ENCODE measurements at places on chromosomes 7 and 10. TPM values are rescaled to one million over a fixed set of nuclear protein-coding genes. Genes with fewer than 3 reads are reported as not detected.

Gene MEPCE
- 51.2 TPM for total RNA-seq

Gene ASB10
- total RNA-seq, result not detected

DNA sequence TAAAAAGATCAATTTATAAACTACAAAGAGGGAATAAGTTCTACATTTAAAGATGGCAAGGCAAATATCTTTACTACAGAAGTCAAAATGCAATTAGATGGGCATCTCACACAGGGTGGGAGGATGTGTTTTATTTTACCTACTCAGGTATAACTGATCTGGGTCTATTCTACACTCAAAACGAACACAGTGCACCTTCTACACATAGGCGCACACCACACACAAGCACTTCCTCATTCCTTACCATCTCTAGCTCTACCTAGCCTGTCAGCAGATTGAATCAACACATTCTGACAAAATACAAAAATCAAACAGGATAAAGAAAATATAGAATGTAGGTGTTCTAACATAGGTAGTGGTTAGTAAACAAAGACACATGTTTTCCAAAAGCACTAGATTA is 64.8 kb downstream of the SGCE start:
- DNase-seq, result no peak

- no peak for DNase-seq
These were observed 81.1 kb downstream of the PRTFDC1 start for GRCh38 chr10:24871011-24871935.

Gene SAMD9L
- total RNA-seq, result not detected

GRCh38 chr10:10540398-10540797 is 477.3 kb upstream of the CELF2 start:
- DNase-seq, result no peak

Gene CHST12
- total RNA-seq, result 13.4 TPM

GRCh38 chr10:6494936-6495592 is 85.0 kb downstream of the PRKCQ start:
- DNase-seq, result no peak

- DNase-seq, result no peak
These were observed 37.5 kb upstream of the MRPS16 start for GRCh38 chr10:73289958-73290357.

- no peak for DNase-seq
These were observed 6.7 kb downstream of the ANKRD16 start for GRCh38 chr10:5882961-5883360.

DNA sequence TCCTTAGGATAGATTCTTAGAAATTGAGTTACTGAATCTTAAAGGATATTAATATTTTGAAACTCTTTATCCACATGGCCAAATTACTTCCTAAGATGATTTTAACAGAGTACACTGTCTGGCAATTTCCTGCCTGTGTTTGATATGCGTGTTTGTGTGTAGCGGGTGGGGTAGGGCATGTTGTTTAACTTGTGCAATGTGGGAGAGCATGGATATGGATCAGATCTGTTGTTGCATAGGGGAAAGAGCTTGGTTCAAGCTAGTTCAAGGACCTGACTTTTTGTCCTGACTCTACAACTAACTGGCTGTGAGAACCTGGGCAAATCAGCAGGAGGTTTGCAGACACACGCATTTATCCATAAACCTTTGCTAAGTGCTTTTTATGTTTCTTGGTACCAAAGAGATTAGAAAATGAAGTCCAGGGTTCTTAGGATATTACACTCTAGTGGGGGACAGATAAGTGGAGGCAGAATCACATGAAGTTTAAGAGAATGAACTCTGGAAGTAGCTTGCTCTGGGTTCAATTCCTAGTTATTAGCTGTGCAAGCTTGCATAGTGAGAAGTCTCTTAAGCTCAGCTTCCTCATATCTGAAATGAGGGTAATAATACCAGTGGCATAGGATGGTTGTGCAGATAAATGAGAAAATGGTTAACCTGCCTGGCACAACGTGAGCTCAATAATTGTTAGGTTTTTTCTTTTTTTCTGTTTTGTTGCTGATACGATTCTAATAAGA is 96.3 kb upstream of the PRR15 start:
- DNase-seq, result no peak

Gene EIF5AL1
- total RNA-seq, result 1.7 TPM

DNA sequence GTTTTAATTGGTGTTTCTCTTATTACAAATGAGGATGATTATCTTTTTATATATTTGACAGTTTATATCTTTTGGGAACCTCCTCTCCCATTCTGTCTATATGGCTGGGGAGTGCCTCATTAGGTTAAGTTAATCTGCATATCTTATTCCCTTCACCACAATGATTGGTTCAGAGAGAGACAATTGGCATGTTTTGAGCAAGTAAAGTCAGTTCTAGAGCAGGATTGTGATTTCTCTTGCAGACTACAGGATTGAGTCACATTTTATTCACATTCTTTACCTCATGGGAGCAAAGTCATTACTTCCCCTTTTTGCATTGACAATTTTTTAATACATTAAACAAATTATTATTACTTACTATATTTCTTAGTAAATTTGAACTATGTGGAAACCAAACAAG is 345.6 kb downstream of the MDFIC start:
- DNase-seq, result no peak

DNA sequence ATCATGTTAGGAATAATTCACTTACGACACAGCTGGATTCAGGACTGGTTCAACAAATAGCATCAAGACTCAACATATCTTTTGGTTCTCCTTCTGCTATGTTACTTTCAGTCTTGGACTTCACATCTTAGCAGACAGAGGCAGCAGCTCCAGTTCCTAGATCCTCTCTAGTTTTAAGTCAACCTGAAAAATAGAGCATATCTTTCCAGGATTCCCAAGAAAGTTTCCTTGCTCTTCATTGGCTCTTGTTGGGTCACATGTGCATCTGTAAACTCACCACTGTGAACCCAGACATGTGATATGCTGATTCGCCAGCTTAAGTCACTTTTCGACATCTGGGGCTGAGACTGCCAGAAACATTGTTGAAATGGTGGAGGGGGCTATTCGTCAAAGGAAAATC is 210.1 kb upstream of the KMT2E start:
- no peak for DNase-seq

DNA sequence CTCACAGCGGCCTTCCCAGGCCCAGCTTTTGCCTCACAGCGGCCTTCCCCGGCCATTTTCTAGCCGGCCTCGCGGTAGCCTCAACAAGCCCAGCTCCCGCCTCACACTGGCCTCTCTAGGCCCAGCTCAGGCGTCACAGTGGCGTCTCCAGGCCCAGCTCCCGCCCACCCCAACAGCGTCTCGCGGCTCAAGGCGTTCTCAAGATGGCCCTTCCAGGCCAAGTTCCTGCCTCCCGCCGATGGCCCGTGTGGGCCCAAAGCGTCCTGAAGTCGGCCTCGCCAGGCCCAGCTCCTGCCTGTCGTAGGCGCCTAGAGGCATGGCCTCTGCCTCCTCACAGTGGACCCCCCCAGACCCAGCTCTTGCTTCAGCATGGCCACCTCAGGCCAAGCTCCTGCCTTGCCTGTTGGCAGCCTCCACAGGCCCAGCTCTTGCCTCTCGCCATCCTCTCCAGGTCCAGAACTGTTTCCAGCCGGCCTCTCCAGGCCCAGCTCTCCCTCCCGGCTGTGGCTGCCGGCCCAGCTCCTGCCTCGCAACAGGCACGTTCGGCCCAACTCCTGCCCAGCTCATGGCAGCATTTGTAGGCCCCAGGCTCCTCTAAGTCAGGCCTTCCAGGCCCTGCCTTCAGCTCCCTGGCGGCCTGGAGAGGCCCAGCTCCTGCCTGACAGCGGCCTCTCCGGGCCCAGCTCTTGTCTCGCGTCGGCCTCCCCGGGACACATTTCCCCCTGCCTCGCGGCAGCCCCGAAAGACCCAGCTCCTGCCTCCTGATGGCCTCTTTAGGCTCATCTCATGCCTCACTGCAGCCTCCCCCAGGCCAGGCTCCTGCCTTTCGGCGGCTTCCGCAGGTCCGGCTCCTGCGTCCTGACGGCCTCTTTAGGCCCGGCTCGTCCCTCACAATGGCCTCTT is 18.8 kb upstream of the TMEM248 start:
- DNase-seq, result no peak

- DNase-seq, result no peak
These were observed 334.1 kb downstream of the HPSE2 start for GRCh38 chr10:98901441-98902110.

GRCh38 chr10:124198125-124198501 is 104.7 kb upstream of the CHST15 start:
- DNase-seq, result no peak

DNA sequence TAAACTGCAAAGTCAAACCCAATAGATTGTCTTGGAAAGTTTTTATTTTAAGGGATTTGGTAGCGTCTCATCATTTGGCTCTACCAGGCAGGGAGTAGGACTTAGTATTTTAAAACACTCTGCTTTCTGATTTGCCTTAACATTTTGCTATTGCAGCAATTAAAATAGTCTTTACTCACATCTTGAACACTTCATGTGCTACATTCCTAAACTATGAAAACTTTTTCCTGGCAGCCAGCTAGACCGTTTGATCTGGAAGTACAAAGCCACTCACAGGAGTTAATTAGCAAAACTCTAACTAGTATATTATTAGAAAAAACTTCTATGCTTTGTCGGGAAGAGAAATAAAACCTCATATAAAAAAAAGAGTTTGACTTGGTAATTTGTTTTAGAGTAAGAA is 111.4 kb downstream of the TFPI2 start:
- DNase-seq, result no peak

Gene CDNF
- 0.32 TPM for total RNA-seq

Gene AKR1C1
- 2.3 TPM for total RNA-seq

DNA sequence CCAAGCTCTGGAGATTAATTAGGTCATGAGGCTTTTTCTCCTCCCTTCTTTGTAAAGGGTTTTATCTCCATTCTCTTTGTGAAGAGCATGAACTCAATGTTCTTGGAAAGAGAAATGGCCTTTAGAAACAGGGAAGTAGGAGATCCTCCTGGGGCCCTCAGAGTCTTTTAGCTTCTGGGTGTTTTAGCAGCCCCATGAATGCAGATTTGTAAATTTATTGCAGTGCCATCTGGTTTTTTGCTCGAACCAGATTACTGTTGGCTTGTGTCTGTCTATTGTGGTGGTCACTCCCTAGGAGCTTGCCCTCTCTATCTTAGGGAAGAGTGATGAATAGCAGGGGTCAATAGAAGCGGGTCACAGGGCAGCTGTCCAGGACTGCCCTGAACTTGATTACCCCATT is 110.6 kb downstream of the BTRC start:
- DNase-seq, result no peak

DNA sequence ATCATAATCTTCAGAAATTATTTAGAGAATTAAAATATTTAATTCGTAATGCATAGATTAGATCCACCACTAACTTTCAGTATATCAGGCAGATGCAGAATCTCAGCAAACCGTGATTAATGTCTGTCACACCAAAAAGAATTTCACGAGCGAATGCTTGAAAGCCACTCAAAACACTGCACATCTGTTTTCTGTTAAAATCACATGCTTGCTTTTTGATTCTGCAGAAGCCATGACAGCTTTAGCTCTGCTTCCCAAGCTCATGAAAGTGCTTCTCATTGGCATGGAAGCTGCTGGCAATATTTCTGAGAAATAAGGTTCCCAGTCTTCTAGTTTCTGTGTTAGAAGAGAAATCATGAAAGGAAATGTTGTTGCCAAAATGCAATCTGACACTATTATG is 837.8 kb upstream of the LRRN3 start:
- no peak for DNase-seq

Gene MDH2
- total RNA-seq, result 254 TPM

Gene SPDYE9
- not detected for total RNA-seq

- no peak for DNase-seq
These were observed 342.9 kb downstream of the AUTS2 start for GRCh38 chr7:69941077-69941651.

DNA sequence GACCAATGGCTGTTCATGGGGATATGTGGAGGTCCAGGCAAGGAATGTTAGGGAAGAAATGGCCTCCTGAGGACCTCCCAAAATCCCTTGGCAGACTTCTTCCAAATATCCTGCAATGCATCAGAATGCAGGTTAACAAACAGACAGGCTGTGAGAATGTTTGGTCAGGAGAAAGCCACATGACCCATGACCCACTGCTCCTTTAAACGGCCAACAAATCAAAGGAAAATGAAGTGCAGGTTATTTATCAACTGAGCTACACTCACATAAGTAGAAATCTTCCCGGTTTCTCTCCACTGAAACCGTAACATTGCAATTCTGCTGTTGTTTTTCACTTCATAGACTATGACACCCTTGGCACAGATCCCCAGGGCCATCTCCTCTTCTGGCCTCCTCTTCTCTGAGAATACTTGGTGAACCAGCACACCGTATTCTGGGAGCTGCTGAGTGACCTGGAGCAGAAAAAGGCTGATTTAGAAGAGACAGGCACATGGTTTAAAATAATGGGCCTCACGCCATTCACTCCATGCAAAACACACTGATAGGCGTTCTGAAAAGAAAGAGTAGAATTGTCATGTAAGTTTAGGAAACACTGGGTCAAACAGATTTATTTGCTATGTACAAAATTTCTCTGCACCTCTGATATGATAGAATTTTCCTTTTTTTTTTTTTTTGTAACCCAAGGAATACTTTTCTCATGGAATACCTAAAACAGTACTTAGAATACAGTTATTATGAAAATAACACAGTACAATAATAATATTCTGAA is 67.8 kb downstream of the FRMPD2 start:
- no peak for DNase-seq

Gene SYT15B
- not detected for total RNA-seq

- DNase-seq, result no peak
These were observed 541.6 kb upstream of the FZD8 start for GRCh38 chr10:36183726-36184125.

- no peak for DNase-seq
These were observed 94.5 kb upstream of the CELF2 start for GRCh38 chr10:10923029-10923651.

DNA sequence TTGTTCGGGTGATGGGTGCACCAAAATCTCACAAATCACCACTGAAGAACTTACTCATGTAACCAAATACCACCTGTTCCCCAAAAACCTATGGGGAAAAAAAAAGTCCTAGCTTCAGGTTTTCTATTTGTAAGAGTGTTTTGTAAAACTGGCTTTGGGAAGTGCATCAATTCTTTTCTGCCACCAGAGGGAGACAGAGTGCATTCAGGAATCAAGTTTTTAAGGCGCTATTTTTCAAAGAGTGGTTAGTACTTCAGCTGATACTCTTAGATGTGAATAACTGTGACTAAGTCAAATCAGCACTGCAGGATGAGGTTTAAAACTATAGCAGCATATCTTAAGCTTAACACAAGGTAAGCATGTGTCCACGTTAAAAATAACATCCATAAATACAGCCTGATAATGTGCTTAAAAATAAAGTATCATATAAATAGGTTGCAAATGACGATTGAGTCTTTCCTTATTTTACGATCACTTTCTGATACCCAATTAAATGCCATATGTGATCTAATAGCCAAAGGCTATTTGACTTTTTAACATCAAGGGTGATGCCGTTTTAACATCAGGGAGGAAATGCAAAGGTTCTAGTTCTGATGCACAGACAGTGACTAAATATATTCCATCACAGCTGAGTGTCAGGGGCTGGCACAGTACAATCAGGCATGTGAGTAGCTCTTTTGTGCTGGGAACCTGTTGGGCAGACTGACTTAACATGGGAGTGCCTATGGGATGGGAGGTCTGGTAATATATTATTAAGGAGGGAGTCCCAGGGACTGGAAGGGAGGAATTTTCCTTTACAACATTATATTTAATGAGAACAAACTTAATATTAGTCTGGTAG is 10.6 kb upstream of the LYZL2 start:
- no peak for DNase-seq

- DNase-seq, result no peak
These were observed 377.8 kb upstream of the C7orf33 start for GRCh38 chr7:148212731-148213130.

Gene POLR2J
- 54.1 TPM for total RNA-seq

Gene PRF1
- not detected for total RNA-seq
